ENCODE measurements at places on chromosomes 4 and X.

- DNase-seq: no peak
These were observed 129.6 kb upstream of the HCCS start for GRCh38 chrX:10981506-10981905.

- peak; percentile 90 for DNase-seq
These were observed 195.5 kb upstream of the VEGFC start for GRCh38 chr4:176988226-176988625.

DNA sequence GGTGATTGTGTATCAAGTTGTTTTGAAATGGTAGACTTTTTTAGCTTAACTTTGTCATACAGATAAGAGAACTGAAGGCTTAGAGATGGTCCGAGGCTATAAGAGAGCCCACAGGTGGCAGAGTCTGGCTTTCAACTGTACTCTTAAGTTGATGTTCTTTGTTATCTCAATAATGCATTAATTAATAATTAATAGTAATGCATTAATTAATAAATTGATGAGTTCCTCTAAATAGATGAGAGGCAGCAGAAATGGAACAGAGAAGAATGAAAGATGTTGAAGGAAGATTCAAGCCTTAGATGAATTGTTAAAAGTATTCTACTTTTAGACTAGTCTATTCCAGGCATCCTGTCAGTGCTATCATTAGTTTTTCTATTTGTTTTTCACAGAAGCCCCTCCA is 22.4 kb downstream of the NUDT9 start:
- no peak for DNase-seq

GRCh38 chrX:78366576-78366975 is 39.2 kb upstream of the CYSLTR1 start:
- DNase-seq: no peak

- no peak for DNase-seq
These were observed 28.1 kb downstream of the DDIT4L start for GRCh38 chr4:100162027-100162685.

DNA sequence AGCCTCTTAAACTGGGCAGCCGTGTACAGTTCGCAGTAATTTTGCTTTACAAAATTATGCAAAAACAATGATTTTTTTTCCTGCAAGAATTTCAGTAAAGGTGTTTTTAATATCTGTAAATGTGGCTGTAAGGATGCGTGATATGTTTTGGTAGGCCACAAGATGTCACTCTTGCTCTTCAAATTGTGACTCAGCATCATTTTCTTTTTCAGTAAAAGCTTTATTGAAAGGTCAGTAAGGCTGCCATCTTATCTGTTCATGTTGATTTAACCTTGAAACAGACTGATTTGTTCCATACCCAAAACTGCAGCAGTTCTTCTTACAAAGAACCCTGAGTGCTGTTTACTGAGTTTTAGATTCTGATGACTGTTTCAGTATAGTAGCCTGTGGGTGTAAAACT is 39.9 kb downstream of the TXLNG start:
- DNase-seq: peak; percentile 58

GRCh38 chr4:6699388-6699787 is 5.7 kb downstream of the S100P start:
- DNase-seq: no peak

DNA sequence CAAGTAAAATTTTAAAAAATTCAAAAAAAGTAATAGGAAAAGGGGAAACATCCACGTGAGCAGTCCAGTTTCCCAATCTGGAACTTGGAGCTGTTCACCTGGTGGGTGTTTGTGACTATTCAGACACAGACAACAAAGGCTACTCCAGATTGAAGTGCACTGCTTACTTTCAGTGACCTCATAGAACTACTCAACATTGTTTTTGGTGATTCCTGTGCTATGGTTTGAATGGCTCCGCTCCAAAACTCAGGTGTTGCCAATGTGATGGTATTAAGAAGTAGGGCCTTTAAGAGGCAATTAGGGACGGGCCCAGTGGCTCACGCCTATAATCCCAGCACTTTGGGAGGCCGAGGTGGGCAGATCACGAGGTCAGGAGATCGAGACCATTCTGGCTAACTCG is 22.1 kb downstream of the SH3RF1 start:
- DNase-seq: no peak

GRCh38 chrX:107684956-107685385 is 56.7 kb downstream of the PRPS1 start:
- no peak for DNase-seq

DNA sequence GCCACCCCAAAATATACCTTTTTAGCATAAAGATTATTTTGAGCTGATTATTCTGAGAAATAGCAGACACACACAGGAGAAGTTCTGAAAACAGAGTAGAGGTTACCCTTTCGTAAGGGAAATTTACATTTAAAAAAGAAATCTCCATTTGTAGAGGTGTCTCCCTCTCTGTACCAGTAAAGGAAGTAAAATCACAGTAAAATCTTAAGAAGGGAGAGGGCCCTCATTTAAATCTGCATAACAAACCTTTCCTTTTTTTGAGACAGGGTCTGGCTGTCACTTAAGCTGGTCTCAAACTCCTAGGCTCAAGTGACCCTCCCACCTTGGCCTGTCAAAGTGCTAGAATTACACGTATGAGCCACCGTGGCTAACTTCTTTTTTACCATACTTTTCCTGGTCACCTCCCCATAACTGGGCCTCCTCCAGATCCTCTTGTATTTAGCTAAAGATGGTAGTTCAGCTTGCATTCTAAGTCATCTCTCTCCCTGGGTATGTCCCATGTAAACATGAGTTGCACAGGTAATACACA is 92.2 kb upstream of the INTU start:
- DNase-seq: no peak

GRCh38 chrX:18984381-18985185 is 669 bp upstream of the PHKA2 start:
- peak; percentile 65 for DNase-seq

DNA sequence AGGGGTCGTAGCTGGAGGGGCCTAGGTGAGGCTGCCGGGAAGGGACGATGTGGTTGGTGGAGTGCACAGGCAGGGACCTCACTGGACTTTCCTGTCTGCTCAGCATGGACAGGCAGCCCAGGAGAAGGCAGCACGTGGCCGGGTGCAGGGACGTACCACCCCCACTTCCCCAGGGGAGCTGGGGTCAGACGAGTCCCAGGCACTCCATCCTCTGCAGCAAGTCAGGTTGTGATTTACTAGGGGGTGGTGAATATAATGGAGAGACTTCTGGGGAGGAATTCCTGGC is 1.5 kb upstream of the CTBP1 start:
- DNase-seq: no peak

DNA sequence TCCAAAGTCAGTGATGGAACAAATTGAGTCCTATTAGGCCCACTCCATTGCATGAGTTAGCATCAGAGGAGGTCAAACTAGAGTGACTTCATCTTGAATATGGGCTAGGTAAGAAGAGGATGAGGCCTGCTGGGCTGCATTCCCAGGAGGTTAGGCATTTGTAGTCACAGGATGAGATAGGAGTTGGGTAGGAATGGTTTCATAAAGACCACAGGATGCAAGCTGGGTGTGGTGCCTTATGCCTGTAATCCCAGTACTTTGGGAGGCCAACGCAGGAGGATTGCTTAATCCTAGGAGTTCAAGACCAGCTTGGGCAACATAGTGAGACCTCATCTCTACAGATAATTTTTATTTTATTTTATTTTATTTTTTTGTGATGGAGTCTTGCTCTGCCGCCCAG is 26.8 kb downstream of the PDGFRA start:
- DNase-seq: peak; percentile 69

GRCh38 chr4:46818604-46819003 is 90.4 kb downstream of the COX7B2 start:
- no peak for DNase-seq

- DNase-seq: no peak
These were observed 2212.0 kb downstream of the PCDH7 start for GRCh38 chr4:32932156-32932555.

DNA sequence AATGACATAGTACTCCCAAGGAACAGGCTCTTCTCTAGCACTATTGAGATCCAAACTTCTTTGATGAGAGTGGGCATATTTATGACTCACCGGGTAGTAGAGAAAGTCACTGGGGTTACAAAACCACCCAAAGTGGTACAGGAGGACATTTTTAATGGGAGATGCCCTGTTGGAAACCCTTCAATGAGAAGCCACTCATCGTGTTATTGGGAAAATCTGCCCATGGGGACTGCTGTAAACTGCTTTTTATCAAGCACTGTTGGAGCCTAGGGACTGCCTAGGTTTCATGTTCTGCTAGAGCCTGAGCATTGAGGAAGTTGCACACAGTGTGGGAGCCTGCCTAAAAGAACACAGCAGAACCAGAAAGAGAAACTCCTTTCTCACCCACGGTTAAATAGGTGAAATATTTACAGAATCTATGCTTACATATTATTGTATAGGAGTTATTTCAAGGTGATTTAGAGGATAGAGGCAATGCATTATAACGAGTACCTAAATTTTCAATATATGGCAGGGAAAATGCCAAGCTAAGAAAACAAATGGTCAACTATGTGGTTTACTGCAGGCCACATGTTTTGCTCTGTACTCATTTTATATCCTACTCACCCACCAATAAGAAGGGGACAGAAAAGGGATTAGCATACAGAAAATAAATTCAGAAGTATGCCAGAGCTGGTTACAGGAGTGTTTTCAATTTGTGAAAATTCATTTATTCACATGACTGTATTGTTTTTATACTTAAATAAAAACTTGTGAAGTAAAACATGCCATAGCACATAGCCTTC is 559.1 kb downstream of the FSTL5 start:
- DNase-seq: no peak

DNA sequence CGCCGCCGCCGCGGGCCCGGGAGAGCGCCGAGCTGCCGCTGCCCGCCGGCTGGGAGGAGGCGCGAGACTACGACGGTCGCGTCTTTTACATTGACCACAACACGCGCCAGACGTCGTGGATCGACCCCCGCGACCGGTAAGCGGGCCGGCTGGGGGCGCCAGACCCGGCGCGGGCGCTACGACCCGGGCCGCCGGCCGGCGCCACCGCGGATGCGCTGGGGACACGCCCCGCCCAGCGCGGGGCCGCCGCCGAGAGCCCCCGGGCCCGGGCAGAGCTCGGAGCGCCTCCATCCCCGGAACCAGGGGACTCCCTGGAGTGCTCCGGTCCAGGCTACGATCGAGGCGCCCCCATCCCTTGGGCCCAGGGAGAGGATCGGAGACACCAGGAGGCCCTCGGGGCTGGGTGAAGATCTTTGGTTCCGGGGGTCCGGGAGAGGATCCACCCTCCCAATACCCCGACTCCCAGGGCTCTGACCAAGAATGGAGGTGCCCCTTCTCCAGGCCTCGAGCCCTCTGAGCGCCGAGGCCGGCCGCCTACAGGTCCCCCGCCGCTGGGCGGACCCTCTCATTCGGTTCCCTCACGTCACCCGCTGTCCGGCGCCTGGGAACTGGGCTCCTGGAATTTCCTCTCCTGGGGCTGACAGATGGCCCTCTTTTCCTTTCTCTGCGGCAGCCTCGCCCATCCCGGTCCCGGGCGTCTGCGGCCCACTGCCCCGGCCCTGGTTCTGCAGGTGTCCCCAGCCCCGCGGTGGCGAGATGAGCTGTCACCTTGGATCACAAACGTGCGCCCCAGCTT is 48.8 kb downstream of the CLDN34 start:
- peak; percentile 51 for DNase-seq

- no peak for DNase-seq
These were observed 16.8 kb downstream of the BTC start for GRCh38 chr4:74777531-74777930.

GRCh38 chrX:23333842-23334520 is 668 bp upstream of the PTCHD1 start:
- DNase-seq: no peak
